Esophagus squamous epithelium (tissue), 5 donors: ENCODE measurements at places on chromosomes 12 and 14.

DNA sequence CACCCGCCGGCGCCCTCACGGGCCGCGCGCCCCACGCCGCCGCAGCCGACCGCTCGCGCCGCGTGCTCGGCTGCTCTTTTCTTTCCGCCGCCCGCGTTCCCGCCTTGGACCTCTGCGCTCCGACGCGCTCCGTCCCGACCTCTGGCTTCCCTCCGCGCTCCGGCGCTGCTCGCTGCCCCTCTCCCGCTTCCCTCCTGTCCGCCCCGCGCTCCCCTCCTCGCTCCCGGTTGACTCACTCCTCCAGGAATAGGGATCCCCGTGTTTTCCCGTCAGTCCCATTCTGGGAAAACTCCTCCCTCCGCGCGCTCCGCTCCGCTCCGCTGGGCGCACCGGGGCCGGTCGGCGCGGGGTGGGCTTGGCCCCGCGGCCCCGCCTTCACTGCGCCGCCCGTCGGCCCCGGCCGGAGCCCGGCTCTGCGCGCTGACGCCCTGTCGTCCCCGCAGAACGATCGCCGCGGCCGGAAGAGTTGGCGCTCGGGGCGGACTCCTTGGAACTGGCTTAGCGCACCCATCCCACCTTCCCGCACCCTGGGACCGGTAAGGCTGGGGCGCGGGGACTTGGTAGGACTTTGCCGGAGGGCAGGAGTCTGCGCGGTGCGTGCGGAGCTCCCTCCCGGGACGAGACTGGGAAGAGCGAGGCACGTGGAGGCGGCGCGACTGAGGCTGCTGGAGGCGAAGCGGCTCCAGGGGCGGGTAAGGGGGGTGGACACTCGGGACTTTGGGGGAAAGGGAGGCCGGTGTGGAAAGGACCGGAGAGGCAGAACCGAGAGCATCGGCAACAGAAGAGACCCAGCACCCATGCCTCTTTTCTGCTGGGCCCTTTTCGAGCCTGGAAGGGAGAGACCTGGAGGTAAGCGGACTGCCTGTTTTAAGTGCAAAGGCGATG lies 550 bp downstream of the TEAD4 start:
- DNase-seq: no peak

DNA sequence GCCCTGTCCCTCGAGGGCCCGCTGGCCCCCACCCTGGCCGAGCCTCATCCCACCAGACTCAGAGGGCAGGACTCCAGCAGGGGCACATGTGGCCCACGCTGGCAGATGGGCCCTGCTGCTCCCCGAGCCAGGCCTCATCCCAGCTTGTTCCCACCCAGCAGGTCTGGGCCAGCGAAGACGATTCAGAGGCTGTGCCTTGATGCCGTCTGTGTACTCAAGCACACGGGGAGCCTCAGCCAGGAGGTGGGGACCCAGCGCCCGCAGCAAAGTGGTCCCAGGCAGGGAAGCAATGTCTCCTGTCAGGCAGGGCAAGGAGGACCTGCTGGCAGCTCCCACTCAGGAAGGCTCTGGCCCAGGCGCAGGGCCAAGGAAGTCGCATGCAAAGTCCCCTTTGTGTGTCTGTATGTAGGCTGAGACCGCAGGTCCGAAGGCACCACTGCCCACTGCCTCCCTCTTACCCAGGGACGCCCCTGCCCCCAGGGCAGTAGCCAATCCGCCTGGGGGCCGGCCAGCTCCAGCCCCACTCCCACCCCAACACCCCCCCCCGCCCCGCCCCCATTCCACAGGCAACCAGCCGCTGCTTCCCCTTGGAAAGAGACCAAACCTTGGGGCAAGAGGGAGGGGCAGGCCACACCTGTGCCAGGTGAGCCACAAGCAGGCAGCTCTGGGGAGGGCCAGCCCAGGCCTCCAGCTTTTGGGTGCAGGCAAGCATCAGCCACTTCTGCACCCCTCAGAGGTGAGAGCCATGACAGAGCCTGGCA lies 9.4 kb downstream of the DEGS2 start:
- no peak for DNase-seq

- no peak for DNase-seq
These were observed 129.8 kb upstream of the CPM start for GRCh38 chr12:69062621-69063237.

- no peak for DNase-seq
These were observed 2.4 kb upstream of the SLC41A2 start for GRCh38 chr12:104960464-104960863.

DNA sequence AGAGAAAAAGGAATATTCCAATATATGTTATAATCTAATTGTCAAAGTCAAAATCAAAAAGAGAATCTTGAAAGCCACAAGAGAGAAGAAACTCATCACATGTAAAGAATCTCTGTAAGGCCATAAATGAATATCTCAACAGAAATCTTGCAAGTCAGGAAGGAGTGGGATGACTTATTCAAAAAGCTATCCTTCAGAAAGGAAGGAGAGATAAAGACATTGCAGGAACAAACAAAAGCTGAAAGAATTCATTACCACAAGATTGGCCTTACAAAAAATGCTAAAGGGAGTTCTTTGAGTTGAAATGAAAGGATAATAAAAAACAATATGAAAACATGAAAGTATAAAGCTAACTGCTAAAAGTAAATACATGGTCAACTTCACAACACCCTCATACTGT lies 286.8 kb downstream of the LRIG3 start:
- no peak for DNase-seq
